MM.1S (cell line): ENCODE measurements at places on chromosomes 2 and 18.

DNA sequence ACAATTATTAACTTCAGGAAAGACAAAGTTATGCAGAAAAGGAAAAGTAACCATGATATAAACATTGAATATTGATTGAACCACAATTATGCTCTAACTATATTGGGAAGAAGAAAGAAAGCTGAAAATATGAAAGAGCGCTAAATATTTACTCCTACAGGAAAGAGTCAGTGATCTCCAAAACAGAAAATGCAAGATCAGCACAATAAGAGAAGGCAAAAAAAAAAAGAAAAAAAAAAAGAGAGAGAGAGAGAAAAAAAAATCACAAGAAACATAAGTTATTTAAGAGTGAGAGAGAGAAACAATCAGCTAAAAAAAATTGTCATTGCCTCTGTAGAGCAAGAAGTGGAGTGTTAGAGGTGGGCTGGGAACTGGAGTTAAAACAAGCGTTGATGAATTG is 28.9 kb upstream of the ELAC1 start:
- DNase-seq: no peak

- DNase-seq: no peak
Measured at GRCh38 chr2:204436230-204436629, 109.0 kb upstream of the PARD3B start.

DNA sequence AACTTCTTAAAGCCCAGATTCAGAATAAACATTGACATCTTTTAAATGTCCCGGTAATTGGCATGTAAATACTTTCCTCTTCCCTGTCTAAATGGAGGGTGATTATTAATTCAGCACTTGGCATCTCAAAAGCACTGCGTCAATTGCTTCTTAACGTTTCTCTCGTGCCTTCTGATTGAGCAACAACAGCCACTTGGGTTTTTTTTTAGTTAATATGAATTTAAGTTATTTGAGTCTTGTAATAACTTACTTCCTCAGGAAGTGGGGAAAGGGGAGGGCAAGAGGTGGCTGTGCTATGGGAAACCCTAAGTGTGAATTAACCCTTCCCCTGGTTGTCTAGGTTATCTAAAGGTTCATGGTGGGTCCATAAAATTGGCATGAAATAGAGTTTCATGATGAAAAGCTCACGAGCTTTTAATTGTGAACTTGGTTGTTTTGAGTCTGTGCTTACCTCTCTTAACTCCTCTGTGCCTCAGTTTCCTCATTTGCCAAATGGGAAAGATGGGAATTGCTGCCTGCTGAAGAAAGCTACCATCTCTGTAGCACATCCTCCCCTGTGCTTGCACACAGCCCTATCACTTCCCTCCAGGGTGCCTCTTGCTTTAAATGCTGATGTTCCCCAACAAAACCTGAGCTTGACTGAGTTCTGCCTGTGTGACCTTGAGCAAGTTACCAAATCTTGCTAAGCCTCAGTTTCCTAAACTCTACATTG is 126.3 kb upstream of the BCL2L11 start:
- DNase-seq: no peak

DNA sequence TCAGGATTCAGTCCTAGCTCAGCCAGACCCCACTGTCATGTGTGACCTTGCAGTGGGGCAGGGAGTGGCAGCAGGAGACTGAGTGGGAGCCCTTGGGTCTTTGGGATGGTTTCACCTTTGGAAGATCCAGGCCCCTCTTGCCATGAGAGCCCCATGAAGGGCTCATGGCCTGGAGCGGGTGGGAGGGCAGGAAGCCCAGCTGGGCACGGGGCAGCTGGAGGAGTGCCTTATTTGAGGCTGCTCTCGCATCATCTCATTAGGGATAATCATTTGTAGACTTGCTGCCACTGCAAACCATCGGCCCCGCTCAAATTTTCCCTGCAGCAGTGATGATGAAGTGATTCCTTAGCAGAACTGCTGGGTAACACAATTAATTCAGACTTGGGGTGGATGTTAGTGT is 73.9 kb downstream of the TGOLN2 start:
- no peak for DNase-seq

- DNase-seq: no peak
Measured at GRCh38 chr18:27430595-27430994, 245.5 kb upstream of the CHST9 start.

GRCh38 chr2:124973396-124973795 is 948.3 kb downstream of the CNTNAP5 start:
- DNase-seq: no peak

- no peak for DNase-seq
Measured at GRCh38 chr2:121446647-121447241, 83.9 kb upstream of the RNU4ATAC start.

- DNase-seq: no peak
Measured at GRCh38 chr2:30481323-30481800, 34.3 kb downstream of the LCLAT1 start.

DNA sequence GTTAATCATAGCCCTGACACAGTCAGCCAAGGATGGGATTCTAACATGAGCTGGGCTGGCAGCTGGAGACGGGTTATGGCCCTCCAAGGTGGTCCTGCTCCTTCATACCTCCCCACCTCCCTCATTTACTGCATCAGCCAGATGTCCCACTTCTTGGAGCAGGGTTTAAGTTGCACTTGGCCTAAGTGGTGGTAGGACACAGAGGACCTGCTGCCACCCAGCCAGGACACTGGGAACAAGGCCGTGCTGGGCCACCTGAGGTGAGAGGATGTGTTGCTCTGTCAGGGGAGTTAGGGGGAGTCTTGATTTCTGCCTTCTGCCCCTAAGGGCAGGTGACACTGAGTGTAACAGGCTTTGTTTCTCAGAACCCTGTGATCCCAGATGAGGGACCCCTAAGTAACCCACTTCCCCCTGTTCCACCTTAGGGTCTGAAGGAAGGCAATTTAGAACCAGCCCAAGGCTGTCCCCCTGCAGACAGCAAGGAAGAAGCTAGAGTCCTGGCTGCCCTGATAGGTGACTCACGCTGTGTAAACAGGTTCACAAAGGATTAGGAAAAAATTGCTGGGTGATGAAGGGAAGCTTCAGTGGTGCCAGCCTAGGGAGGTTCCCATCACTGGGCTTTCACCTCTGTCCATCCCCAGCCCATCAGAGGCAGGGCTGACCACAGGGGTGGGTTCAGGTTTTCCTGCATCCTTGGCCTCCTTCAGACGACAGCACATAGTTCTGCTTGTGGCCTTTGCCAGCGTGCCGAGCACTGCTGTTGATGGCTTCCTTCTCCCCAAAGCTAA is 114.3 kb upstream of the MCFD2 start:
- DNase-seq: no peak

DNA sequence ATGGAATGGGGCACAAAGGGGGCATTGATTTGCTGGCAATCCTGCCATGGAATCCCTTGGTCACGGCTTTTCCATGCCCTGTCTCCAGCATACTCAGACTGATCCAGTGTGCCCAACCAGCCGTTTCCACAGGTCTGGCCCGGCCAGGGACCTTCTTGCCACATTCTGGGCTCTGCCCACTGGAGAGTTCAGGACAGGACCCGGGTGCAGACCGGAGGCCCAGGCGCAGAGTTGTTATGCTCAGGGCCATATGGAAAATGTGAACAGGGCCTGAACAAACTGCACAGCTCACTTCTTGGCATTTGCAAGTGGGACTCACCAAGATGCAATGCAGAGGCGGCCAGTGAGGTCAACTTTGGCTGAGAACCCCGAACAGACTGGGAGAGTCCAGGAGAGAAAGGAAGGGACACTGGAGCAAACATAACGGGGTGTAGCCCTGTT is 15.6 kb upstream of the ASAP2 start:
- no peak for DNase-seq

DNA sequence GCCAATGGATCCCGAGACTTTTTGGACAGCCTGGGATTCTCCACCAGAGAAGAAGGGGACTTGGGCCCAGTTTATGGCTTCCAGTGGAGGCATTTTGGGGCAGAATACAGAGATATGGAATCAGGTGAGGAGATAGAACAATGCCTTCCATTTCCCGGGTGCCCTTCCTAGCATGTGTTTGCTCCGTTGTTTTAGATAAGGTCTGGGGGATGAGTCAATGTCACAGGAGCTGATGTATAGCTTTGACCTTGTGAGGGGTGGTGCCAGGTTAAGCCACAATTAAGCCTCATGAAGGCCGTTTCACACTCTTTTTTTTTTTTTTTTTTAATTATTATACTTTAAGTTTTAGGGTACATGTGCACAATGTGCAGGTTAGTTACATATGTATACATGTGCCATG is 4.7 kb downstream of the TYMS start:
- DNase-seq: no peak

- no peak for DNase-seq
Measured at GRCh38 chr2:232876978-232877441, 6.9 kb downstream of the SNORC start.

DNA sequence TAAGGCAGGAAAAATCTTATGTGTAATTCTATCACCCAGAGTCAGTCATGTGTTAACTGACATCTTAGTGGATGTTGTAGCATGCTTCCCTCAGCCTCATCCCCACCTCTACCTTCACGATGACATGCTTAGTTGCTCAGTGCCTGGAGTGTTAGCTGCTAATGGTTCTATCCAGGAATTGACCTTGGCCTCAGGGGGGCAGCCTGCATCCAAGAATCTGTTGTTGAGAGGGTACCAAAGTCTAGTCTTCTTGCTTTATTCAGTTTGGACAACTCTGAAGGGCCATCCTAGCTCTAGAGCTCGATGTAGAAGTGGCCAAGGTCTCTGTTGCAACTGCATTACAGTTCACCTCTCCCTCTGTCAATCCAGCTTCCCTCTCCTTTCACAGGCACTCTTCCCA is 61.2 kb downstream of the ACYP2 start:
- DNase-seq: no peak

- DNase-seq: no peak
Measured at GRCh38 chr2:54628418-54628817, 95.0 kb upstream of the EML6 start.

- DNase-seq: peak; percentile 71
Measured at GRCh38 chr2:36539631-36540030, 58.3 kb downstream of the FEZ2 start.

- DNase-seq: no peak
Measured at GRCh38 chr2:20353241-20353992, 2.8 kb upstream of the PUM2 start.

DNA sequence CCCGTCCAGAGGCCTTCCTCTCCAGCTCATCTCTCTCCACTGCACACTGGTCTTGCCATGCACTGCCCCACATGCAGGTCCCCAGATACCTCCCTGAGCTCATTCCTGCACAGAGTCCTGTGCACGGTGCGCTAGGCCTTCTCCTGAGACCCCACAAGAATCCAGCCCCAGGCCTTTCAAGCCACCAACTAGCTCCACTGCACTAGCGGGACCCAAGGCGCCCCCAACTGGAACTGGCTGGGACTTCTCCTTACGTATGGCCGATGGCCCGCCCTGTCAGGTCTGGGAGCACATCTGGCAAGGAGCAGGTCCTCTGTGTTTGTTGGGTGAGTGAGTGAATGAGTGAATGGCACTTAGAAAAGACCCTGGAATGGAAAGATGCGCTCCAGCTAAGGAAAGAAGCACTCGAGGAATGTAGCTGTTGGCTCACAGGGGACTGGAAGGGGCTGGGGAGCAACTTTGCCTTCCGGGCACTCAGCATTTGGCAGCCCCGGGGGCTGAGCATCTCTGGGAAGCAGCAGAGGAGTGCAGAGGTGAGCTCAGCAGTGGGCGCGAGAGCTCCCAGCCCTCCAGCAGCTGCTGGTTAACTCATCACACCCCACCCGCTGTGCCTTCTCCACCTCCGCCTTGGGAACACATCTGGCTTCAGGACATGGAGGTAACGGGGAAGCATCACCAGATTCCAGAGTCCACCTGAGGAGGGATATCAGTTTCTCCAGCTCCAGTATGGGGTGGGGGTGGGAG is 223.1 kb downstream of the GLI2 start:
- no peak for DNase-seq
